ENCODE measurements at places on chromosomes 11 and 22. TPM values are rescaled to one million over a fixed set of nuclear protein-coding genes. Genes with fewer than 3 reads are reported as not detected.

SCGB1D2 gene
- 5.6 TPM for polyA plus RNA-seq

OR8G5 gene
- polyA plus RNA-seq = not detected

DNA sequence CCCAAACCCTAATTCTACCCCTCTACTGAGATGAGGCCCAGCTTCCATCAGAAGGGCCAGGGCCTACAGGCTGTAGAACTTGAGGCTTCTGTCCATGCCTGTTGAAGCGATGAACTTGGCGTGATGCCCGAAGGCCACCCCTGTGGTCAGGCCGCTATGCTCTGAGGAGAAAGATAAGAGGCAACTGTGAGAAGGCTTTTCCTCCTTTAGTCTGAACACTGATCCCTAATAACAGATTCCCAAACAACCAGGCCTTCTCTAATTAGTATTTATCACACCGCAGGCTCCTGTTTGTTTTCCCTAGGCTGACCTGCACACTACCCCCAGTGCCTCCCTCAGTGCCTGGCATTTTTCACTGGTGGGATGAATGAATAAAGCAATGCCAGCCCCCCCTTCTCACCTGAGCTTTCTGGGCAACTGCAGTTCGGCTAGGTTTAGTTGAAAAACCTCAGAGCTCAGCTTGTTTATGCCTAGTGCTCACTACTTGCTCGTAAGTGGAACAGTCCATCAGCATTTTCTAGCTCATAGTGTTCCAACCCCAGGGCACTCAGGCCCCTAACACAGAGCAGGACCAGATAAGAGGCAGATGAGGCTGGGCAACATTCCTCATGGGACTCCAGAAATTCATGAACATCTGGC lies 15.2 kb downstream of the PRPF19 start:
- H3K36me3 ChIP-seq = peaks cover 19% of the 10 kb centered on the region
- H3K27me3 ChIP-seq = no peaks in the 10 kb centered on the region
- no peak overlapping the region for H3K27ac ChIP-seq
- no peak overlapping the region for H3K4me3 ChIP-seq
- DNase-seq = peak; percentile 37
- no peaks in the 10 kb centered on the region for H3K4me1 ChIP-seq

MCHR1 gene
- not detected for polyA plus RNA-seq

DNA sequence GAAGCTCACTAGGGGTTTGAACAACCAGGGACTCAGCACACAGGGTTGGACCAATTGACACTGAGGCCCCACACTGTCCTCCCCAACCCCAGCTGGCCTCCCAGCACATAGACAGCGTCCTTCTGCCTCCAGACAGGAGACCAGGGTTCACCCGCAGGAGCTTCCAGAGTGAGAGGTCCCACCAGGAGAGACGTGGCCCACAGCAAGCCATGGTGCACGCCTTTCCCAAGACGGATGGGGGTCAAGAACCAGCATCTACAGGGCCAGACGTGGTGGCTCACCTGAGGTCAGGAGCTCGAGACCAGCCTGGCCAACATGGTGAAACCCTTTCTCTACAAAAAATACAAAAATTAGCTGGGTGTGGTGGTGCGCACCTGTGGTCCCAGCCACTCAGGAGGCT lies 12.1 kb upstream of the SIGIRR start:
- H3K36me3 ChIP-seq = no peaks in the 10 kb centered on the region
- H3K4me3 ChIP-seq = no peak overlapping the region
- H3K27ac ChIP-seq = no peak overlapping the region
- DNase-seq = no peak
- H3K4me1 ChIP-seq = no peaks in the 10 kb centered on the region

VPREB1 gene
- not detected for polyA plus RNA-seq

GRCh38 chr11:43947003-43947500 lies 4.6 kb downstream of the C11orf96 start:
- no peaks in the 10 kb centered on the region for H3K36me3 ChIP-seq
- H3K27me3 ChIP-seq = peaks cover 8% of the 10 kb centered on the region
- peak; percentile 39 for DNase-seq
- H3K27ac ChIP-seq = peak overlapping the region; percentile 69
- no peak overlapping the region for H3K4me3 ChIP-seq

GRCh38 chr22:43136255-43136654 lies 6.9 kb downstream of the MCAT start:
- no peaks in the 10 kb centered on the region for H3K27me3 ChIP-seq
- H3K36me3 ChIP-seq = peaks cover 8% of the 10 kb centered on the region
- H3K4me1 ChIP-seq = no peaks in the 10 kb centered on the region
- no peak overlapping the region for H3K27ac ChIP-seq

KCNK4 gene
- not detected for polyA plus RNA-seq

GRCh38 chr11:19975414-19975990 lies 184.8 kb downstream of the DBX1 start:
- no peak overlapping the region for H3K27ac ChIP-seq
- peaks cover 6% of the 10 kb centered on the region for H3K4me1 ChIP-seq
- no peaks in the 10 kb centered on the region for H3K27me3 ChIP-seq
- no peaks in the 10 kb centered on the region for H3K36me3 ChIP-seq
- no peak overlapping the region for H3K4me3 ChIP-seq

KIAA0930 gene
- polyA plus RNA-seq = 26.4 TPM

DNA sequence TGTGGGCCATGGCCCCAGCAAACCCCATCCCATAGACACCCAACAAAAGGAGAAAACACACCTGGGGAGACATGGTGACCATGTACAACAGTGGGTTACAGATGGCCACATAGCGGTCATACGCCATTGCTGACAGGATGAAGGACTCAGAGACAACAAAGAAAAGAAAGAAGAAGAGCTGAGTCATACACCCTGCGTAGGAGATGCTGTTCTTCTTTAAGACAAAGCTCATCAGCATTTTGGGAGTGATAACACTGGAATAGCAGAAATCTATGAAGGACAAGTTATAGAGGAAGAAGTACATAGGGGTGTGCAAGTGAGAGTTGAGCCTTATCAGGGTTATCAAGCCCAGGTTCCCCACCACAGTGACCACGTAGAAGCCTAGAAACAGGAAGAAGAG lies 4.9 kb downstream of the OR8B8 start:
- no peak overlapping the region for H3K4me3 ChIP-seq
- no peaks in the 10 kb centered on the region for H3K36me3 ChIP-seq
- no peak overlapping the region for H3K27ac ChIP-seq
- no peak for DNase-seq
- no peaks in the 10 kb centered on the region for H3K27me3 ChIP-seq

DNA sequence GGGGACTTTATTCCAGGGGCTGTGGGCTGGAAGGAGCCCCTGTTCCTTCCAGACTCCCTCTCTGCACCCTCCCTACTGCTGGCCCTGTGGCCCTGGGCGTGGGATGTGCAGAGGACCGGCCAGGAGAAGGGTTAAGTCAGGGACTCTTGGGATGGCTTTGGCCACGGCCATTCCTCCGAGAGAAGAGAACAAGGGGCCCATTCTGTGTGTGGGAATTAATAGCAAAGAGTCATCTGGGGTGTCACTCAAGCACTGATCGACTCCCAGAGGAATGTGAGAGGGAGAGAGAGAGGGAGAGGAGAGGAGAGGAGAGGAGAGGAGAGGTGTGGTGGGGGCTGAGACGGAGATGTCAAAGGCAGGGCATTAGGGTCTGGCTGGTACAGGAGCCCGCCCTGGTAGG lies 14.2 kb upstream of the SOX10 start:
- H3K27me3 ChIP-seq = no peaks in the 10 kb centered on the region
- H3K27ac ChIP-seq = no peak overlapping the region
- H3K4me3 ChIP-seq = no peak overlapping the region
- DNase-seq = no peak
- no peaks in the 10 kb centered on the region for H3K36me3 ChIP-seq

- no peaks in the 10 kb centered on the region for H3K36me3 ChIP-seq
- no peak overlapping the region for H3K4me3 ChIP-seq
- DNase-seq = no peak
- no peak overlapping the region for H3K27ac ChIP-seq
- no peaks in the 10 kb centered on the region for H3K27me3 ChIP-seq
- no peaks in the 10 kb centered on the region for H3K4me1 ChIP-seq
Measured at GRCh38 chr11:32262367-32262766, 171.5 kb downstream of the RCN1 start.

- no peaks in the 10 kb centered on the region for H3K36me3 ChIP-seq
- no peak overlapping the region for H3K4me3 ChIP-seq
- no peaks in the 10 kb centered on the region for H3K27me3 ChIP-seq
- no peak overlapping the region for H3K27ac ChIP-seq
Measured at GRCh38 chr11:96052921-96053651, 129.2 kb upstream of the MTMR2 start.

DNA sequence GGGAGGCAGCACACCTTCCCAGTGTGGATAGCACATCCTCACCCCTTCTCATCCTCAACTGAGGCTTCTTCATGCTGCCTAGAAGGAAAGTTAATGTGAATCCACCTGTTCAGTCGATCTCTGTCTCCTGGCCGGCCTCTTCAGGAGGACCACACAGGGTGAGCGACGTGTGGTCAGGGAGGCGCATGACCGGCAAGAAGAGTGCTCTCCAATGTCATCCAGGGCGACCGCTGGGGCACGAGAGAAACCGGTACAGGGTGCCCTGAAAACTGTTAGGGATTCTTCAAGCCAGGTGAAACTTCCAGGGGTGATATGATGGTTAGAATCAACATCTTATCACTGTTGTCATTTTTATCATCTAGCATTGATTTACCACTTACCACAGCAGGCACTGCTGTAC lies 43.0 kb downstream of the IGSF9B start:
- H3K4me3 ChIP-seq = no peak overlapping the region
- H3K4me1 ChIP-seq = no peaks in the 10 kb centered on the region
- H3K27ac ChIP-seq = no peak overlapping the region
- DNase-seq = no peak

CYP2R1 gene
- 18.5 TPM for polyA plus RNA-seq

RAB38 gene
- 8.1 TPM for polyA plus RNA-seq

MRGPRE gene
- polyA plus RNA-seq = not detected

APOA5 gene
- polyA plus RNA-seq = not detected

GRCh38 chr22:24030186-24030702 lies 19.1 kb downstream of the CABIN1 start:
- H3K4me3 ChIP-seq = no peak overlapping the region
- H3K4me1 ChIP-seq = peaks cover 7% of the 10 kb centered on the region
- H3K27me3 ChIP-seq = no peaks in the 10 kb centered on the region
- H3K36me3 ChIP-seq = no peaks in the 10 kb centered on the region

DNA sequence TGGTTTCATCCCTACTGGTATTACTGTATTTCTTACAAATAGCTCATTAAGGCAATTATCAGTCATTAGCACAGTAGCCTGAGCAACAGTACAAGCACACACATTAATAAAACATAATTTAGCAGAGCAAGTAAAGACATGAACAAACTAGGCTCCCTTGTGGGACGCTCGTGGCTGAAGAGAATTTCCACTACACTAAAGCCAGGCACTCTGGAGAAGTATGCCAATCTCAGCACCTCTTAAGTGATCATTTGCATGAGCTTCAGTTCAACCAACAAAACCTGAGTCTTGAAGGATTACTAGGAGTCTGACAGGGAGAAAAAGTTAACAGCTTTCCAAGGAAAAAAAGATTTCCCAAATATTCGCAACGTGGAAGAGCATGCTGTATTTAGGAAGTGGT lies 109.1 kb downstream of the LARGE1 start:
- no peaks in the 10 kb centered on the region for H3K36me3 ChIP-seq
- no peak for DNase-seq
- H3K27me3 ChIP-seq = no peaks in the 10 kb centered on the region
- H3K4me1 ChIP-seq = peaks cover 3% of the 10 kb centered on the region
- H3K27ac ChIP-seq = no peak overlapping the region

CLTCL1 gene
- polyA plus RNA-seq = 4.0 TPM

GRCh38 chr11:129364143-129364654 lies 11.4 kb upstream of the BARX2 start:
- no peaks in the 10 kb centered on the region for H3K36me3 ChIP-seq
- peak; percentile 91 for DNase-seq
- peak overlapping the region; percentile 40 for H3K4me3 ChIP-seq
- H3K27ac ChIP-seq = no peak overlapping the region
- H3K4me1 ChIP-seq = no peaks in the 10 kb centered on the region

GRCh38 chr11:66543263-66544107 lies 2.4 kb downstream of the ZDHHC24 start:
- no peak overlapping the region for H3K27ac ChIP-seq
- H3K4me3 ChIP-seq = no peak overlapping the region
- no peaks in the 10 kb centered on the region for H3K27me3 ChIP-seq
- peak; percentile 87 for DNase-seq
- H3K36me3 ChIP-seq = peaks cover 2% of the 10 kb centered on the region
- peaks cover 9% of the 10 kb centered on the region for H3K4me1 ChIP-seq

- H3K4me3 ChIP-seq = peak overlapping the region; percentile 51
- H3K27ac ChIP-seq = no peak overlapping the region
- peaks cover 2% of the 10 kb centered on the region for H3K4me1 ChIP-seq
Measured at GRCh38 chr11:84922836-84923235, 704.3 kb downstream of the DLG2 start.

DNA sequence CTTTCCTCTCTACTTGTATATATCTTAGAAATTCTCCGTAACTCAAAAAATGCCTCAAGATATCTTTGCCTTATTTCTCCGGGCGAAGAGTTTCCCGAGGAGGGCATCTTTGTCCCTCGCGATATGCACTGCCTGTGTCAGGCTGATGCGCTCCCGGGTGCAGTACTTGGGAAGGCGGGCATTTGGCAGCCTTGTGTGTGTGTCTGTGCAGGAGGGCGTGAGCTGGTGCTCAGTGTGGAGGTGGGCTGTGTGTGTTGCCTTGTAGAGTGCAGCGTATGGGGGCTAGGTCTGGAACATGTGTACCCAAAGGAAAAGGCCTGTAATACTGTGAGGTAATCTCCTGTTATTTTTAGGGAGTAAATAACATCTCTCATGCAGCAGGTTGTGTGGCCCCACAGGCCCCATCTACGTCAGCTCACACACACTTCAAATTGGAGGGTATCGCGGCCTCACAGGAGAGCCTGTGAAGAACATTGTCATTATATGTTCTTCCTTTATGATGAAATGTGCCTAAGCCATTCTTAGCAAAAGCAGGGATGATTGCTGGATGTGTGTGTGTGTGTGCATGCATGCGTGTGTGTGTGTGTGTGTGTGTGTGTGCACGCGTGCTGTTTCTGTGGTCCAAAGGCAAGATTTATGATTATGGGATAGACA lies 77.5 kb downstream of the KCNJ1 start:
- H3K4me1 ChIP-seq = no peaks in the 10 kb centered on the region
- no peaks in the 10 kb centered on the region for H3K36me3 ChIP-seq
- no peak overlapping the region for H3K27ac ChIP-seq
- no peak overlapping the region for H3K4me3 ChIP-seq

- H3K4me1 ChIP-seq = peaks cover 26% of the 10 kb centered on the region
- H3K36me3 ChIP-seq = no peaks in the 10 kb centered on the region
- no peaks in the 10 kb centered on the region for H3K27me3 ChIP-seq
- H3K27ac ChIP-seq = peak within 1 kb of the TSS; percentile 9
- DNase-seq = no peak
Measured at GRCh38 chr11:58575377-58576020, at the start of gene LPXN. TSS of gene LPXN (minus strand) at chr11:58575856. CDS start at chr11:58575772, 84 bp downstream.

SPON1 gene
- polyA plus RNA-seq = 3.8 TPM
